ENCODE measurements at places on chromosomes 11 and 22.
A peak's percentile ranks its signal among the peaks of the same experiment; 100 is the strongest.

DNA sequence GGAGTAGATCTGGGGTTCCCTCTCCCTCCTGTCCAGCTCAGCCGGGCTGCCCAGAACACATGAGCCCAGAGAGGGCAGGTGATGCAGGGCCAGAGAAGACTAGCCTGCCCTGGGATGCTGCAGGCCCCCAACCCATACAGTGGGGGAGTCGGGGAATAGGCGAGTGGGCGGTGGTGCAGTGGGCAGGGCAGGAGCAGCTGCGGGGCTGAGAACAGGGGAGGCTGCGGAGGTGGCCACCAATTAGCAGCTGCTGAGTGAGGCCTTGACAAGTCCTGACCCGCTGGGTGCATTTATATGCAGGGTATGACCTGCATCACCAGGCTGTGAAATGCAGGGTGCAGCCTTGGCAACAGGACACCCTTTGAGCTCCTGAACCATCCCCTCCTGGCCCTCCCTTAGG lies 43.1 kb downstream of the NFAM1 start:
- no peak for DNase-seq

- DNase-seq: no peak
These were observed 1384.0 kb downstream of the TBC1D22A start for GRCh38 chr22:48146426-48146825.

- DNase-seq: no peak
These were observed 51.9 kb upstream of the MN1 start for GRCh38 chr22:27853424-27853823.

DNA sequence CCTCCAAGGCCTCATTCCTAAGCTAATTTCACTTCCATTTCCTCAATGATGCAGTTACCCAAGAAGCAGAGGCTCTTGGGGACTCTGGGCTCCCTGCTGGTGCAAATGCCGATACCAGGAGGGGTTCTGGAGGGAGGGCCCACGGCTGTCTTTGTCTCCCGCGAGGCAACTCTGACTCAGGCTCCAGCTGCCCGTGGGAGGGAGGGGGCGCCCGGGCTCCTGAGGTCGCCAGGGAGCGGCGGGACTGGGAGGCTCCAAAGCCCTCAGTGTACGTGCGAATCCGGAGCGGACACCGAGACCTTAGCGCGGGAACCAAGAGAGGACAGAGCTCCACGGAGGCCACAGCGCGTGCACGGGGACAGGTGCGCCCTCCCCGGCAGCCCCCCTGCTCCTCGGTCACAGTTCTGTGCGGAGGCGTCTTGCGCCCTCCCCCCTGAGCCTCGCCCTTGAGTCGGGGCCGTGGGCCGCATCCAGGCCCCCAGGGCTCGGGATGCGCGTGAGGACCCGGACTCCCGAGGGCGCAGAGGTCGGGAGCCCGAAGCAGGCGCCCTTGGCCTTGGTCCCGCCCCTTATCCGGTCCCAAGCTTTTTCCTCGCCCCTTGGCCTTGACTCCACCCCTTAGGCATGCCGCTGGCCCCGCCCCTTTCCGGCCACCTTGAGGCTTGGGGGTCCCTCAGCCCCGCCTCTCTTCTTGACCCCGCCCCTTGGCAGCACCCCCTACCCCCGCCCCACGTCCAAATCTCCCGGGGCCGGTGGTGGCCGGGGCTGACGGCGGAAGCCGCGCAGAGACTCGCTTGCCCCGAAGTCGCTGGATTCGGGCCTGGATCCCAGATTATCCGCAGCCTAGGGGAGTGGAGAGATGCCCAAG lies 4.7 kb upstream of the SHISA8 start:
- DNase-seq: peak; percentile 56

GRCh38 chr22:31790240-31790639 lies 36.4 kb downstream of the DEPDC5 start:
- no peak for DNase-seq

DNA sequence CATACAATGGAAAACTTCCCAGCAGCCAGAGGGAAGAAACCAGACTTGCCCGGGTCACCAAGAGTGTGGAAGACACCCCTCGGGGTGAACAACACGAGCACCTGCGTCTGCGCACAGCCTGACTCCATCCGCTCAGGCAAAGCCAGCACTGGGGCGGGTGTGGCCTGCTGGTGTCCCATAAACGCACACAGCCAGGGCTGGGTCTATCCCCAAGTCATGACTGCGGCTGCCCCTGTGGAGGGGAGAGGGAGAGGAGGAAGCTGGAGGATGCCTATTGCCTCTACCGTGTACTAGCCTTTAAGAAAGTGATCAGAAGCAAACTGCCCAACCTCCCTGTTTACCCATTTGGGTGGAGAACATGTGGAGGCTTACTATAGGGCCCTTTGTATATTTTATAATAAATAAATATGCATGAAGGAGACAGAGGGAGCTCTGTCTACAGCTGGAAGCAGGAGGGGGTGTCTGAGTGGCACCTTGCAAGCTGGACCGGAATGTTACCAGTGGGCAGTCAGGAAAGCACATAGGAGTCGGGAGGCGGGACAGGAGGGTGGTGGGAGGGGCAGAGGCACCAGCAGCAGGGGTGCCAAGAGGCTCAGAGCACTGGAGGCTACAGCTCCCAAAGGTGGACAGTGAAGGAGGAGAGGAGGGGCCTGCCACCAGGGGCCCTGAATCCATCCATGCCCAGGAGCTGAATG lies 79.6 kb downstream of the PHF21B start:
- no peak for DNase-seq

DNA sequence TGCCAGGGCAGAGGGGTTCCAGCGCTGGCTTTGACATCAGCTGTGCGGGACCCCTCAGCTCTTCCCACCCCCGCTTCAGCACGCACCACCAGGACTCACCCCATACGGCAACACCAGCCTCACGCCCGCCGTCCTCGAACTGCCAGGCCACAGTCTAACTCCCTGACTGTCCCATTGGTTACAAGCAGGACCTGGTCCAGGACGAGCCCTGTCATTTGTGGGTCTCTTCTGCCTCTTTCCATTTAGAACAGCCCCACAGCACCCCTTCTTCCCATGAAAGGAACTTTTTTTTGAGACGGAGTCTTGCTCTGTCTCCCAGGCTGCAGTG lies 81.7 kb downstream of the PHF21B start:
- no peak for DNase-seq

DNA sequence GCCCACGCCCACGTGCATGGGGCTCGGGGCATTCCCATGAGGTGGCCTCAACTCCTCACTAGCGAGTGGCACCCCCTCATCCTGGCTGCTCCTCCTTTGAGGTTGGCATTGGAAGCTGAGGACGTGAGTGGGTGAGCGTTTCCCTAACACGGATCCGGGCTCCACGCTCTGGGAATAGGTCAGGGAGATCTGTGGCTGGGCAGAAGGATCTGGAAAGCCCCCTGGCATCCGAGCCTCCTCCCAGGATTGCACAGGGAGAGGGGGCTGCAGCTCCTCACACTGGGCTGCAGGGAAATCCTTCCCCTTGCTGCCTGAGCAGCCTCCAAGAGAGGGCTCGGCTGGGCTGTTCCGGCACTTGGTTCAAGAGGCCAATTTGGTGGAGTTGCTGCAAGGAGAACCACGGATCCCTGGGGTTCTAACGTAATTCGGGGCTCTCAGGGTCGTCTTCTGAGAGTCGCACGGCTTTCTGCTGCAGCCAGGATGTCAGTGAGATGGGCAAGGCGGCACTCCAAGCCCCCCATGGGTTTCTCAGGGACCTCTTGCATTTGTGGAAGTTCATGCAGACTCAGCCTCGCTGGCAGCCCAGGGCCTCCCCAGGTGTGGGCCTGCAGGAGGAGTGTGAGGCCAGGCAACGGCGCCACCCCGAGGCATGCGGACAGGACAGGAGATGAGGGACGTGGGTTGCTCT lies 1119.0 kb downstream of the BRD1 start:
- DNase-seq: no peak

GRCh38 chr11:69615545-69616278 lies 25.2 kb upstream of the CCND1 start:
- no peak for DNase-seq

GRCh38 chr11:110901441-110901840 lies 189.2 kb upstream of the ARHGAP20 start:
- no peak for DNase-seq
